SK-N-SH (cell line): ENCODE measurements at places on chromosomes 6 and 20. TPM values are rescaled to one million over a fixed set of nuclear protein-coding genes. Genes with fewer than 3 reads are reported as not detected.

The ADGB gene
- polyA plus RNA-seq: not detected in 2 replicates

The ISM1 gene
- polyA plus RNA-seq: not detected in 2 replicates

The SLC22A3 gene
- not detected in 2 replicates for polyA plus RNA-seq

The WFDC2 gene
- polyA plus RNA-seq: 0.21 TPM in 1 of 2 replicates, not detected in the other

The KCNK16 gene
- polyA plus RNA-seq: not detected in 2 replicates

The FLOT1 gene
- 457 and 462 TPM in 2 replicates for polyA plus RNA-seq

The EEF1A2 gene
- polyA plus RNA-seq: 9.2 and 16.5 TPM in 2 replicates

The BFSP1 gene
- polyA plus RNA-seq: 6.7 and 7.1 TPM in 2 replicates

The EGFL8 gene
- polyA plus RNA-seq: 7.7 and 10.7 TPM in 2 replicates

The SOX18 gene
- polyA plus RNA-seq: not detected in 2 replicates

The DDO gene
- 0.79 and 1.3 TPM in 2 replicates for polyA plus RNA-seq

The KPNA5 gene
- polyA plus RNA-seq: 1.9 and 2.3 TPM in 2 replicates

The ANGPT4 gene
- not detected in 2 replicates for polyA plus RNA-seq

The DYNLRB1 gene
- 298 and 402 TPM in 2 replicates for polyA plus RNA-seq

The PACRG gene
- 0.52 and 0.56 TPM in 2 replicates for polyA plus RNA-seq

The OPRL1 gene
- polyA plus RNA-seq: 1.7 and 1.8 TPM in 2 replicates

The PRDM13 gene
- polyA plus RNA-seq: 0.02 TPM in 1 of 2 replicates, not detected in the other

The PKIB gene
- polyA plus RNA-seq: 0.30 and 0.32 TPM in 2 replicates

The CDYL gene
- 13.3 and 14.3 TPM in 2 replicates for polyA plus RNA-seq

The HSPA12B gene
- polyA plus RNA-seq: 0.24 and 0.46 TPM in 2 replicates

The EYA2 gene
- 0.05 TPM in 1 of 2 replicates, not detected in the other for polyA plus RNA-seq

The MUC22 gene
- polyA plus RNA-seq: 0.12 and 0.13 TPM in 2 replicates

The TMC2 gene
- not detected in 2 replicates for polyA plus RNA-seq

The RIPOR3 gene
- polyA plus RNA-seq: 1.0 and 1.2 TPM in 2 replicates

The RSPH4A gene
- 0.30 and 0.37 TPM in 2 replicates for polyA plus RNA-seq

The SYTL3 gene
- 2.0 and 2.3 TPM in 2 replicates for polyA plus RNA-seq

The LY6G6C gene
- polyA plus RNA-seq: 0.08 TPM in 1 of 2 replicates, not detected in the other

The PDE7B gene
- polyA plus RNA-seq: 1.9 and 2.2 TPM in 2 replicates

The HDDC2 gene
- 80.2 and 85.5 TPM in 2 replicates for polyA plus RNA-seq

The SCGN gene
- polyA plus RNA-seq: not detected in 2 replicates

The HLA-DQB1 gene
- polyA plus RNA-seq: not detected in 2 replicates

The OR2H2 gene
- polyA plus RNA-seq: not detected in 2 replicates

The ZNF311 gene
- 0.16 and 0.21 TPM in 2 replicates for polyA plus RNA-seq

The PRR18 gene
- 0.02 TPM in 1 of 2 replicates, not detected in the other for polyA plus RNA-seq

The MUCL3 gene
- polyA plus RNA-seq: not detected in 2 replicates

The LRRN4 gene
- polyA plus RNA-seq: 0.05 TPM in 1 of 2 replicates, not detected in the other

The RSPH9 gene
- 0.05 and 0.06 TPM in 2 replicates for polyA plus RNA-seq

The SLCO4A1 gene
- polyA plus RNA-seq: 0.33 and 0.36 TPM in 2 replicates

The OGFRL1 gene
- polyA plus RNA-seq: 2.4 and 3.3 TPM in 2 replicates

The LHFPL5 gene
- not detected in 2 replicates for polyA plus RNA-seq

The BCL2L1 gene
- 99.9 and 103 TPM in 2 replicates for polyA plus RNA-seq

The SMLR1 gene
- 0.03 TPM in 1 of 2 replicates, not detected in the other for polyA plus RNA-seq

The HLA-B gene
- polyA plus RNA-seq: 18.7 and 18.9 TPM in 2 replicates

The FILIP1 gene
- 0.03 TPM in 2 replicates for polyA plus RNA-seq

The KIF3B gene
- polyA plus RNA-seq: 18.6 and 23.8 TPM in 2 replicates

The TRIM10 gene
- polyA plus RNA-seq: not detected in 2 replicates

The ERVFRD-1 gene
- not detected in 2 replicates for polyA plus RNA-seq

The CDC40 gene
- 7.4 and 9.5 TPM in 2 replicates for polyA plus RNA-seq

The PRKN gene
- polyA plus RNA-seq: 0.76 and 0.83 TPM in 2 replicates
